ENCODE measurements at places on chromosomes 11 and 22.

- no peak for DNase-seq
These were observed 128.0 kb upstream of the FGF3 start for GRCh38 chr11:69947059-69947792.

GRCh38 chr22:42829302-42829701, 27.8 kb downstream of the ARFGAP3 start:
- DNase-seq: no peak

GRCh38 chr11:9636691-9637090, 27.2 kb upstream of the SWAP70 start:
- no peak for DNase-seq

- no peak for DNase-seq
These were observed 1.2 kb upstream of the CERK start for GRCh38 chr22:46739094-46739870.

- no peak for DNase-seq
These were observed 23.4 kb upstream of the RASD2 start for GRCh38 chr22:35517207-35517606.

- no peak for DNase-seq
These were observed 59.6 kb downstream of the GUCY1A2 start for GRCh38 chr11:106958517-106959248.

- DNase-seq: peak; percentile 3
These were observed 159.9 kb upstream of the TENM4 start for GRCh38 chr11:79600711-79601110.

GRCh38 chr11:121636800-121637176, 184.0 kb upstream of the SORL1-AS1 start:
- DNase-seq: no peak
